ENCODE measurements at places on chromosomes 12 and 14.

DNA sequence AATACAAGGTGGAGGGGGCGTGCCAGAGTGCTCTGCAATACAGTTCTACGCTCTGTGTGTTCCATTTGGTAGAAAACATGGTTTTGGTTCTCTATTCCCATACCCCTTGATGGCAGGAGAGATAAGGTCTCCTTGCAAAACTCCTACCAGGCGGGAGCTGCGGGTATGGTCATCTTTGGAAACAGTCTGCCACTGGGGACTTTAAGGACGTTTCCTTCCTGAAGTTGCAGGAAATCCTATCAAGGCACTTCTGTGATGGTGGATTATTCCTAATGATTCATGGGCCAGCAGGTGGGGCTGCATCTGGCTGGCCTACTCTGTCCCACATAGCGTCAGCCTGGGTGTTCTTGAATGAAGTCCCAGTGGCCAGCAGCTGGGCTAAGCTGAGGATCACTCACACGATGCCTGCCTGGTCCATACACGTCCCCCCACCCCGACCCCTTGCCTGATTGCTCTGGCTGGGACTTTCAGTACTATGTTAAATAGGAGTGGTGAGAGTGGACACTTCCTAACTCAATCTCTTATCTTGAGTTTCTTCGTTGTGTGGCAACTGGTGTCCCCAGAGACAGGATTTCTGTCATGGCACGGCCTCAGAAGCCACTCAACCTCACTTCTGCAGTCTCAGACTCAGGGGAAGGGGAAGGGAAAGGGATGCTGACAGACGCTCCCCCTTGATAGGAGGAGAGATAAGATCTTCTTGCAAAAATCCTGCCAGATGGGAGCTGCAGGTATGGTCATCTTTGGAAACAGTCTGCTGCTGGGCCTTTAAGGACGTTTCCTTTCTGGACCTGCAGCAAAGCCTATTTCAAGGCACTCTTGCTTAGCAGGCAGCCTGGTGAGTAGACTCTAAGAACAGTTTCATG lies 61.0 kb upstream of the FKBP4 start:
- ATAC-seq = no peak

- ATAC-seq = no peak
Observed at GRCh38 chr14:64478634-64479250, 13.4 kb downstream of the AKAP5 start.

GRCh38 chr12:42692749-42693148 lies 103.2 kb upstream of the PRICKLE1 start:
- ATAC-seq = no peak

- ATAC-seq = no peak
Observed at GRCh38 chr14:69360438-69361108, 37.5 kb downstream of the ERH start.

DNA sequence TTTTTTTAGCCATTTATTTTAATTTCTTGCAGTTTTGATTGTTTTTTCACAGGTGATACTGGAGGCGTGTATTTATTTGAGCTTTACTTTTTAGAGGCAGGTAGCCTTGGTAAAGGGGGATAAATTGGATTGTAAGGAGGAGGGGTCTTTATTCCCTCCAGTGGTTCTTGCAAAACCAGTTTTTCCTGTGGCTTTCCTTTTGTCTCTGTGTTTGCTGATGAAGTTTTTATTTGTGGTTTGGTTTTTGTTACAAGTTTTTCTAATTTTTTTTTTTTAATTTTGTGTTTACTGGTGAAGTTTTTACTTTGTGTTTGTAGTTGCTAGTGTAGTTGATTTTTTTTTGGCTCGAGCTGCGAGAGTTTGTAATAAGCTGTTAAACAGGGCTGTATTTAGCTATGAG lies 278.5 kb downstream of the PRKD1 start:
- no peak for ATAC-seq

DNA sequence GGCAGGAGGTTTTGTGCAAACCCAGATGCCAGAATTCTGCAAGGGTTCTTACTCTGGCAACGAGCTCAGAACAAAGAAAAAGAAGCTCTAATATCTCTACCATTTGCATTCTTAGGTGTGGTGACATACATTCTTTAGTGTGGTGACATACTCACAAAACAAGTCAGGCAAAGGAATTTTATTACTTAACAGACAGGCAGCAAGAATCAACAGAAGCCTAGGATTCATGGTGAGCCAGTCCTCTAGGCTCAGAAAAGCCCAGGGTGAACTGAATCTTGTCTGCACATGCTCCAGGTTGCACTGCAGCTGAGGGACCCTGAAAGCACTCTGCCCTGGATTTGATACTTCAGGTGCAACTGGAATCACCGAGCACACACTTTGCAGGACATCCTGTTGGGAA lies 122.4 kb upstream of the PTPRQ start:
- no peak for ATAC-seq

DNA sequence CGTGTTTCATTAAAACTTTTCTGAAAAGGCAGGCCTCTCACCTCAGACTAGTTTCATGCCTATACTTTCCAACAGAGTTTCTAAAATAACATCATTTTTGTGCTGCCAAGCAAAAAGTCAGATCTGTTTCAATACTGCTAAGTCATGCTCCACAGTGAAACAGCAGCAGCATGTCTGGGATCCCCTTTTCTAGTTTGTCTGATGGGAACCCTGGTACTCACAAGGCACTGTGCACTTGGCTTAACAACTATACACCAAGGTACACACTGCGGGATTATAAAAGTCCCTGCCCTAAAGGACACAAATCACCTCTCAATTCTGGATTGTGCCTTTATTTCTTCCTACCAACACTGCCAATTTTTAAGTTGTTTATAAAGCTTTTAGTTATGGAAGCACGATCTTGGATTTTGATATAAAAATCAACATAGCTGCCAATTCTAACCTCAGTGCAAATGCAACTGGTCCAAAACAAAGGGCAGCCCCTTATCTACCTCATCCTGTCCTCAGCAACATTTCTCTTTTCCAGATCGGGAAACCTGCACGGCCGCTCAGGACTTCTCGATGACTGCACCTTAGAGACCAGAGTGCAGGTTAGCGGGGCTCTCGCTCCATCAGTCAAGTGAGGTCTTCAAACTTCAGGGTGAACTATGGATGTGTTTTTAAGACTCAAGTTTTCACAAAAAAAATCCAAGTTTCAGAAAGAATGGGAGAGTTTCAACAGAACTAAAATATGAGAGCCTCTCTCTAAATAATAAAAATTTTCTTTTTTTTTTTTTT lies 1.7 kb upstream of the EIF5 start:
- no peak for ATAC-seq

DNA sequence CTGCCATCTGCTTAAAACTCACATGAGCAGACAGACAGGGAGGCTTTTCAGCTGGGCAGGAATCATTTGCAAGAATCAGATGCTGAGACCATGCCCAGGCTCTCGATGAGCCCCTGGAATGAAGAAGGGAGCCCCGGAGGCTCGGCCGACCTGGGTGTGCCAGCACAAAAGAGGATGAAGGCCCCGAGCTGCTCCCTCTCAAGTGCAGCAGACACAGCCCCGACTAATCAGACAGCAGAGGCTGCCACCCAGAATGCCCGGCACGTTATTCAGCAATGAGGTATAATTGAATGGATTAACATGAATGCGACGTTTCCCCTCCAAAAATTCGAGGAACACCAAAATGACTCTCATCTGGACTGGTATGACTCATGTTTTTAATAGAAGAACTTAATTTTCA lies 58.9 kb downstream of the BCL11B start:
- no peak for ATAC-seq

DNA sequence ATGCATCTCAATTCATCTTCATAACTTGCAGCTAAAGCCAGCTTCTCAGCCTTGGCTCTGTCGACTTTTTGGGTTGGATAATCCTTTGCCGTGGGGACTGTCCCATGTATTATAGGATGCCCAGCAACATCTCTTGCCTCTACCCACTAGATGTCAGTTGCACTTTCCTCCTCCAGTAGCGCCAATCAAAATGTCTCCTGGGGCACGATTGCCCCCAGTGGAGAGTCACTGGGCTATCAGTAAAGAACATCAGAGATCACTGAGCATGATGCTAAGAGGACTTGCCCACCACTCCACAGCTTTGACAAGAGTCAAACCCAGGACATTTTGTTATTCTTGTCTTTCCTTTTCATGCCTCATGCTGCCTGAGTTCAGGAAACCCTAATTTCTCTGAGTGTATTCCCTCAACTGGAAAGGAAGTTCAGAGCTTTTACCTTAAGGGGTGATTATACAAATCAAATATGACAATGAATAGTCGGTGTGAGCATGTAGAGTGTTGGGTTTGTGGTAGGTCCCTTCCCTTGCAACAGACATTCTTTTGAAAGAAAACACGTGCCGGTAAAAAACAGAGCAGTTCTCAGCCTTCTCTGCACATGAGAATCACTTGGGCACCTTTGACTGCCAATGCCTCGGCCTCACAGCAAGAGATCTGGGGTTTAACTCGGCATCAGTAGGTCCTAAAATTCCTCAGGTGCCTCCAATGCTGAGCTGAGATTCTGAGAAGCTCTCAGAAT lies 980.6 kb downstream of the VRK1 start:
- no peak for ATAC-seq

DNA sequence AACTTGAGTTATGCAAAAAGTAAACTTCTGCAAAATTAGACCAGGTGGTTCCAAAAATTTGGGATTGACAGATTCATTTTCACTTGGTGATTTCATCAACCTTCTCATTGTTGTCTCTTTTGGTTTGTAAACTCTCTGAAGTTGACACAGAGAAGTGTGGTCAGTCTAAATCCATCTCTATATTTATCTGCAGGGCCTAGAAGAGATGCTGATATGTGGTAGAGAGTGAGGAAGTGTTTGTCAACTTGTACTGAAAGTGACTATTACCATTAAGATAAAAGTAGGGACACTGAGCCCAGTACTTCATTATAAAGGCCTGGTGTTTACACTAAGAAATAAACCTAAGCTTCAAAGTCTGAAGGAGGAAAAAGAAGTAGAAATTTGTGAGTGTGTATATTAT lies 73.7 kb downstream of the RMST start:
- ATAC-seq = no peak

- ATAC-seq = no peak
Observed at GRCh38 chr12:57766464-57767304, at the start of gene CYP27B1. CYP27B1 (minus strand) TSS chr12:57767078; CDS start chr12:57767041, 37 bp downstream.

GRCh38 chr12:25996677-25997076 lies 38.2 kb downstream of the RASSF8 start:
- ATAC-seq = no peak

GRCh38 chr12:93578221-93578620 lies 5.7 kb downstream of the SOCS2 start:
- no peak for ATAC-seq

DNA sequence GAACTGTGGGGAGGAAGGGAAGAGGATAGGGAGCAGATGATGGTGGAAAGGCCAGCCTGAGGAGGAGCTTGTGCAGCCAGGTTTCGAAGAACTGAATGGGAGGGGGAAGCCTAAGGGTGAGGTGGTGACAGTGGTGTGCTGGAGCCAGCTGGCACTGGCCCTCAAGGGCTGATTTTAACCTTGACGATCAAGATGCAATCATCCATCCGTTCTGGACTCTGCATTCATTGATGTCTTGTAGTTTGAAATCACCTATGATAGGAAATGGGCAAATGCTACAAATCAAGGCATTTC lies 2.8 kb upstream of the ATG101 start:
- no peak for ATAC-seq

- ATAC-seq = peak; percentile 62
Observed at GRCh38 chr14:55271572-55272298, 514 bp downstream of the FBXO34 start.

DNA sequence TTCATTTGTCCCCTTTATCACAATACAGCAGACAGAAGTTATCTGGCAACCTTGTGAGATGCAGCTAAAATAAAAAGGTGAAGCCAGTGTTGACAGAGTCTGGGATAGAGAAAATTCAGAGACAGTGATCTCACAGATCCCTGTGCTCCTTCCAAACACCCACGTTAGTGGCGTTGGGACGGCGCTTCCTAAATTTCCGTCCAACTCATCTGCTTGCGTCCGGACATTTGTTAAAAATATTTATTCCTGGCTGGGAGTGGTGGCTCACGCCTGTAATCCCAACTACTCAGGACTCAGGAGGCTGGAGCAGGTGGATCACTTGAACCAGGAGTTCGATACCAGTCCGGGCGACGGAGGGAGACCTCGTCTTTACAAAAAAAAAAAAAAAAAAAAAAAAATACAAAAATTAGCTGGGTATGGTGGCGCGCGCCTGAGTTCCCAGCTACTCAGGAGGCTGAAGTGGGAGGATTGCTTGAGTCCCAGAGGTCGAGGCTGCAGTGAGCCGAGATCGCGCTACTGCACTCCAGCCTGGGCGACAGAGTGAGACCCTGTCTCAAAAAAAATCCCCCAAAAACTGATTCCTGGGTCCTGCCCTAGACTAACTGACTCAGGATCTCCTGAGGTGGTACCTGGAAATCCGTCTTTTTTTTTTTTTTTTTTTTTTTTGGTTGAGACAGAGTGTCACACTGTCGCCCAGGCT lies 708 bp upstream of the TCTN1 start:
- no peak for ATAC-seq

DNA sequence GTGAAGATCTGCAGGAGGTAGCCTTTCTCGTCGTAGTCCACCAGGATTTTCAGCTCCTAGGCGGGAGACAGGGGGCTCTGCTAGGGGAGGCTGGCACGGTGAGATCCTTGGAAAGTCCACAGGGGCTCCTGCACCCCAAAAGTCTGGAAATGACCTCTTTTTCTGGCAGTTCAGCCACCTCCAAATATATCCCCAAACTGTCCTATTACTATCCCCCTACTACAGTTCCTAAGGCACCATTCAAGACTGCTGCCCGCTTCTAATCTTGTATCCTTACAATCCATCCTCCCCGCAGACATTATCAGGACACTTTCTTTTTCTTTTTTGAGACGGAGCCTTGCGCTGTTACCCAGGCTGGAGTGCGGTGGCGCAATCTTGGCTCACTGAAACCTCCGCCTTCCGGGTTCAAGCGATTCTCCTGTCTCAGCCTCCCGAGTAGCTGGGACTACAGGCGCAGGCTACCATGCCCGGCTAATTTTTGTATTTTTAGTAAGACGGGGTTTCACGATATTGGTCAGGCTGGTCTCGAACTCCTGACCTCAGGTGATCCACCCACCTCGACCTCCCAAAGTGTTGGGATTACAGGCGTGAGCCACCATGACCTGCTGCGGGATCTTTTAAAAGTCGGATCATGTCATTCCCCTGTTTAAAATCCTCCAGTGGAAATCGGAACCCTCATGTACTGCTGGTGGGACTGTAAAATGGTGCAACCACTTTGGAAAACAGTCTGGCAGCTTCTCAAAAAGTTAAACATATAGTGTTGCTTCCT lies 18.5 kb downstream of the HPD start:
- no peak for ATAC-seq

DNA sequence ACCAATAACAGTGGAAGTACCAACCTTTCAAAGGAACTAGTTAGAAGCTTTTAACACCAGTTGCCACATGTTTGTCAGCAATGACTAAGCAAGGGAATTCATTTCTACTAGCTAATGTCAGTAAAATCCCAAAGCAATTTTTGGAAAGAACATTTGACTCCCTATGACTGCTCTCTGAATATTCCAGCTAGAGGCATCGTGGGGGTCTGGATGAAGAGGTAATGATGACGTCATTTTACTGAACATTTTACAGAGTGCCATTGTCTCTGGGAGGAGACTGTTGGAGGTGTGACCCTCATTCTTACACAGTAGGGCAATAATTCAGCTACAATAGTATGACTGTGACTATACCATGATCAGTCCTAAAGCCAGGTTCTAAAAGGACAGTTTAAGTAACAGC lies 204.8 kb downstream of the ITPR2 start:
- ATAC-seq = no peak

Measured in gastroesophageal sphincter (tissue), 4 donors.